ENCODE measurements at places on chromosomes 16 and 17.

GRCh38 chr16:87380881-87381280 lies 2.7 kb downstream of the FBXO31 start:
- peak; percentile 28 for DNase-seq

GRCh38 chr17:72188801-72189200 lies 68.0 kb downstream of the SOX9 start:
- no peak for DNase-seq

GRCh38 chr17:10657879-10658278 lies 770 bp upstream of the MYH3 start:
- no peak for DNase-seq

DNA sequence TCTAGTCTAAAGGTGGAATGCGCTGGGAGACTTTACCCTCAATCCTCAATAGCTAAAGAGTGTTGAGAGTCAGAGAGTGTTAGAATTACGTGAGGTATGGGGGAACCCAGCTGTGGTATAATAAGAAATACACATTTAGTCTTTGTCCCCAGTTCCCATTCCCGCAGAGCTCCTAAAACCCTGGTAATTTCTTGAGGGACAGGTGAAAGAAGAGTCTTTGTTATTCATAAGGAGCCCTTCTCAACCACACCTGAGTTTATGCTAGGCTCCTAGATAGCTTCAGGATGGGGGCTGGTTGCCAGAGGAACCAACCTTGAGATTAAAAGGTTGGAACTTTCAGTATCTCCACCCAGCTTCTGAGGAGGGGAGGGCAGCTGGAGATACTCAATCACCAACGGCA lies 5.8 kb downstream of the ZNF18 start:
- no peak for DNase-seq

All from HFFc6 (cell line).